ENCODE measurements at places on chromosomes 11 and 22. TPM values are rescaled to one million over a fixed set of nuclear protein-coding genes. Genes with fewer than 3 reads are reported as not detected.

ART1 gene
- not detected for total RNA-seq

DNA sequence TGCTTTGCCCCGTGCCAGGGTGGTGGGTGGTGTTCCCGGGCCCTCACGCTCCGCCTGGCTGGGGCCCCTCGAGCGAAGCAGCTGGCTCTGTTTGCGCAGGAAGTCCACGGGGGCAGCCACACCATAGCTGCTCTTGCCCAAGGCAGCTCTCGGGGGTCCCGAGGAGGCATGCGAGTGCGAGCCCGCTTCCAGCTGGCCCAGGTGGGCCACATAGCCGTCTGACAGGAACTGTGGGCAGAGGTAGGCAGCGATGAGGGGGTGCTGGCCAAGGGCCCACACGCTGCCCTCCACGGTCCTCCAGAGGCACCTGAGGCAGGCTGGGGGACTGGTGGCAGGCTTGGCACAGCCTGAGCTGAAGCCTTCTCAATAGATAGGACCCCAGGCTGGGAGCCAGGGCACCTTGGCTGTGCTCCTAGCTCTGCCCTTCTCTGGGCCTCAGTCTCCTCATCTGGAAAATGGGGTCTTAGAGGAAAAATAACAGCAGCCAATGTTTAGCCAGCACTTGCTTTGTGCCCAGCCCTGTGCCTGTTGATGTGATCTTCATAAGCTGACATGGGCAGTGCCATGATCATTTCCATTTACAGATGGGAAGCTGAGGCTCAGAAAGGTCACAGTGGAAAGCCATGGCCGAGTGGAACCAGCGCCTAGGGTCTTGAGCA is 9.4 kb downstream of the AIP start:
- no peak overlapping the region for H3K27ac ChIP-seq
- H3K4me1 ChIP-seq = peaks cover 24% of the 10 kb centered on the region
- H3K4me3 ChIP-seq = no peak overlapping the region
- H3K36me3 ChIP-seq = peaks cover 6% of the 10 kb centered on the region
- no peaks in the 10 kb centered on the region for H3K27me3 ChIP-seq

SELENOO gene
- total RNA-seq = 19.4 TPM

CYP2D6 gene
- total RNA-seq = 6.6 TPM

DNA sequence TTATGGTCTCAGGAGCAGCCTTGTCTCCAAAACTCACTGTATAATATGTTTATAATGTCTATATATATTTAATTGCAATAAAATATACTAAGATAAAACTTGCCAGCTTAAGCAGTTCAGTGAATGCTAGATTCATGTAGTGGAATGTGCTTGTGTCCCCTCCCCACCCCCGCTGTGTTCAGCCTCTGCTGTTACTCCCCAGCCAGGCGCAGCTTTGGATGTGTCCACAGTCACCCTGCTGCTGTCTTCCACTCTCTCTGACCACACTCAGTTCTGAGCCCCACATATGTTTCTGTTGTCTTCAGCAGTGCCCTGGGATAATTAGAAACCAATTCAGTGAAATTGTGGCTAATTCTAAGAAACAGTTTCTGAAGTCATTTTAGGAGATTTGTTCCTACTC is 52.2 kb downstream of the PPFIA1 start:
- H3K27ac ChIP-seq = no peak overlapping the region
- H3K36me3 ChIP-seq = peaks cover 4% of the 10 kb centered on the region
- no peaks in the 10 kb centered on the region for H3K27me3 ChIP-seq
- no peak for DNase-seq
- H3K4me1 ChIP-seq = peaks cover 10% of the 10 kb centered on the region

CD3E gene
- total RNA-seq = 419 TPM

DNA sequence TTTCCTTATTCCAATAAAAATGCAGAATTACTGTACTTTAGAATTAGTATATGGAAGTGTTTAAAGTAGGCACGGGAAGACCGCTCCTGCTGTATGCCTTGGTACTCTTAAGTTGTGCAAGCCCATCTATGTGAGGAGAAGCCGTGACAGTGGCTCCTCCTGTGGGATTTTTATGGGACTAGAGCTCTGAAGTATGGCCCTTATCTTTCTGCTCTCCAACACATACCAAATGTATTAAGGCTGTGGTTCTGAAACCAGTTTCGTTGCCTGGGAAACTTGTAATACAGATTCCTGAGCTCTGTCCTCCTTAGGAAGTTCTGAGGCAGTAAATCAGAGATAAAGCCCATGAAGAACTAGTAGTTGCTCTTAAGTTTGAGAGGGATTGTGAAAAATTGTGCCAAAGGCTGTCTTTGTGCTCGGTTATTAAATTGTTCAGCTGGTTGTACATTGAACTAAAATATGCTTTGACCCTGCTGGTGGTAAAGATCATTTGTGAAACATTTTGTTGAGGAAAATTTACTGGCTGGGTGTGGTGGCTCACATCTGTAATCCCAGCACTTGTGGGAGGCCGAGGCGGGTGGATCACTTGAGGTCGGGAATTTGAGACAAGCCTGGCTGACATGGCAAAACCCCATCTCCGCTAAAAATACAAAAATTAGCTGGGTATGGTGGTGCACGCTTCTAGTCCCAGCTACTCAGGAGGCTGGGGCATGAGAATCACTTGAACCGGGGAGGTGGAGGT is 29.3 kb downstream of the RTN3 start:
- no peak overlapping the region for H3K4me3 ChIP-seq
- H3K36me3 ChIP-seq = no peaks in the 10 kb centered on the region
- no peak for DNase-seq
- H3K4me1 ChIP-seq = peaks cover 16% of the 10 kb centered on the region

DNA sequence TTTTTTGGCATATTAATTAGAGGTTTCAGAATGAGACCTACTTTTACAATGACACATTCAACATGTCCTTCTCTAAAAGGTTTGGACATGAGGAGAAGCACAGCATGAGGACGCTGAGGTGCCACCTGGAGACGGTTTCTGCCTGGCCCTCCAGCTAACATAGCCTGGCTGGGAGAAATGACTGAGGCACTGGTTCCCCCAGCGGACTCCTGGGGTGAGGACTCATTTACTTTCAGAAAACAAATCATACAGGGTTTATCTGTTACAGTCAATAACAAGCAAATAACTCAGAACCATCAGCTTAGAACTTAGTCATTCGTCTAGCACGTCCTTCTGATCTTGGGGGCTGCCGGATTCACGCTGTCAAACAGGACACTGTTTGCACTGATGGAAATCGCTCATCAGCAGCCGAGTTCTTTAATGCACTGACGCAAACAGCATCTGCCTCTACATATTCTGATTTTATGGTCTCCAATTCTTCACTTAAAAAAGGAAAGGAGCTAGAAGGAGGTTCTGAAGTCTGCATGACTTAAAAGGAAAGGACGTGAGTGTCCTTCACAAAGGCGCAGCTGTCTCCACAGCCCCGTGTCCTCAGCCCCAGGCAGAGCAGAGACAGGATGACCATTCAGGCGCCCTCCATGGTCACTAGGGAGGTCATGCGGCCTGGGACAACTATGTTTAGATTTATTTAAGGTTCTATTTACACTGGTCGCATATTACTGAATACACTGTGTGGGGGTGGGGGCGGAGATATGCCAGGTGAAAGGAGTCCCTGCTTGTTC is 44.2 kb downstream of the CERK start:
- H3K4me3 ChIP-seq = no peak overlapping the region
- H3K27me3 ChIP-seq = no peaks in the 10 kb centered on the region
- DNase-seq = no peak
- H3K4me1 ChIP-seq = no peaks in the 10 kb centered on the region

DNA sequence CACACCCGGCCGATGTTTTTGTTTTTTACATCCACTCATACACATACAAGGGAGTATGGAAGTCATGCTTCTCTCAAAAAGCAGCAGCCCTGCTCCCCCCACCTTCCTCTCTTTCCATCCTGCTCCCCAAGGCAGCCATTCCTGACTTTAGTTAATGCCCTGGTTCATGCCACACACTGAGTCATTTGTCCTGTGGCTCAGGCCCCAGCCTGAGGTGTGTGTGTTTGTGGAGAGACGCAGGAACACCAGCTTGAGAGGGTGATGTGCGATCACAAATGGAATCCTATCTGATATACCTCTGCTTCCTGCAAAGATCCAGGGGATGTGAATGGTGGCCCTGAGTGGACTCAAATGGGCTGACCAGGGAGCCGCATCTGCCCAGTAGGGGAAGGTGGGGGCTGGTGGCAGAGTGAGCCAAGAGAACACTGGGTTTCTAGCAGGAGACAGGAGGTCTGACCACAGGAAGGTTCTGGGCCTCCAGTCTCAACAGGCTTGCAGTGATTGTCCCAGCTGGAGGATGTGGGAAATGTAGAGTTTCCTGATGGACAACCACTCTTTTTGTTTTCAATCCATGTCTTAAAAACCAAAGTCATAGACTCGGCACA is 86.7 kb downstream of the OSBP2 start:
- no peak overlapping the region for H3K27ac ChIP-seq
- no peak overlapping the region for H3K4me3 ChIP-seq
- H3K4me1 ChIP-seq = peaks cover 8% of the 10 kb centered on the region
- DNase-seq = no peak
- H3K27me3 ChIP-seq = no peaks in the 10 kb centered on the region

Data from activated T-cell treated with anti-CD3 and anti-CD28 coated beads, Interleukin-2, amount 50 U/mL, for 72 hours (primary cell).